ENCODE measurements at places on chromosomes 1 and 21.

DNA sequence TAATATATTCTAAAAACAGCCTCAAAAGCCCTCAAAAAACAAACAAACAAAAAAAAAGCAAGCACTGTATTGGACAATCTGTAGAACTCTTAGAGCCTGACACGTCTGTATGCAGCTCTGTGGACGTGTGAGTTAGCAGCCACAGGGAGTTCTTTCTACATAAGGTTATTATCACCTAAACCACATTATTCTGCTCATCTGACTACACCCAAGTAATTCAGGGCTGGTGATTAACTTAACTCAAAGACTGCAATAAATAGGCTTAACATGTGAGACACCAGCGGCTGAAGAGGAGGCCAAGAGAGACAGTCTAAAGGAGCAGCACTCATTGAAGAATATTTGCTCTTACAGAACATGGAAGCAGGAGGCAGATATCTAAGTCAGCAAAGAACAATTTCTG lies 316.0 kb downstream of the VAV3 start:
- no peak for DNase-seq

GRCh38 chr1:4021136-4021973 lies 121.3 kb upstream of the C1orf174 start:
- no peak for DNase-seq

GRCh38 chr1:155107309-155108264 lies 20.1 kb upstream of the EFNA1 start:
- DNase-seq, result no peak

DNA sequence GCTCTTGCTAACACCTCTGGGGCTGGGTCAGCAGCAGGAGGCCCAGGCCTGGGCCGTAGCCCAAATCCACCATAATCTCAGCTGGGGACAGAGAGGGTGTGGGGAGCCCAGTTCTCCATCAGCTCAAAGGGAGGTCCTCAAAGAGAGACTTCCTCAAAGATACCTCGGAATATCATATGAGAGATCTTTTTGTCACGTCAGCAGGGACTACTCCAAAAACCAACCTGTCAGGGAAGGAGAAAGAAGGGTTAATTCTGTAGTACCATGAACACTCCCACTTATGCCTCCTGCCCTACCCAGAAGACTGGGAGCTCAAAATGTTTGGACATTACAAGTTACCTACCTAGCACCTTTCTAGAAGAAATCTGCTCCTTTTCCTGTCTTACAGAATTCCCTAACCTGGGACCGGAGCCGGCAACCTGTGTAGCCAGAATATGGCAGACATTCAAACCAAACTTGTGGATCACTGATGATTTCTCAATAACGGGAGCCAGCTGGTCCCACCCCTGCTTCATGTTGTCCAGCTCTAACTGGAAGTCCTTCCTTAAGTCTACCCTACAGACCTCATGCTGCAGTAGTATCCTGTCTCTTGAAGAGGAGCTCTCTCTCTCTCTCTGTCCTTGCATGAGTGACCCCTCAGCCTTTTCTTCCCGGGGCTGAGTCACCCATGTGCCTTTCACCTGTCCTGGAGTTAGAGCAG lies 4.8 kb downstream of the RSPO1 start:
- DNase-seq, result no peak

- peak; percentile 71 for DNase-seq
Measured at GRCh38 chr1:206693029-206693428, 8.3 kb downstream of the MAPKAPK2 start.

DNA sequence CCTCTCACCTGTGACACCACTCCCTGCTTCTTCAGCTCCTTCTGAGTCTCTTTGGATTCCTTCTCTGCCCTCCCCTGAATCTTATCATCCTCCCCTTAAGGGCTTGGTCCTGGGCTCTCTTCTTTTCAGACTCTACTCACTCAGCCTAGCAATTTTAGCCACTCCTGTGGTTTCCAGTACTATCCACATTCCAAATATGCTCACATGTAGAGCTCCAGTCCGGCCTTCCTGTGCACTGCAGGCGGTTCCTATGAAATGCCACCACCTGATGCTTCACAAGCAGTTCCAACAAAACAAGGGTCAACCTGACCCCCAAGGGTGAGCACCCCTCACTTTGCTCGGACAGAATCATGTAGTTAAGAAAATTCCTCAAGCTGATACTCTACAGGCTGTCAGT lies 35.9 kb downstream of the MAB21L3 start:
- DNase-seq, result no peak

DNA sequence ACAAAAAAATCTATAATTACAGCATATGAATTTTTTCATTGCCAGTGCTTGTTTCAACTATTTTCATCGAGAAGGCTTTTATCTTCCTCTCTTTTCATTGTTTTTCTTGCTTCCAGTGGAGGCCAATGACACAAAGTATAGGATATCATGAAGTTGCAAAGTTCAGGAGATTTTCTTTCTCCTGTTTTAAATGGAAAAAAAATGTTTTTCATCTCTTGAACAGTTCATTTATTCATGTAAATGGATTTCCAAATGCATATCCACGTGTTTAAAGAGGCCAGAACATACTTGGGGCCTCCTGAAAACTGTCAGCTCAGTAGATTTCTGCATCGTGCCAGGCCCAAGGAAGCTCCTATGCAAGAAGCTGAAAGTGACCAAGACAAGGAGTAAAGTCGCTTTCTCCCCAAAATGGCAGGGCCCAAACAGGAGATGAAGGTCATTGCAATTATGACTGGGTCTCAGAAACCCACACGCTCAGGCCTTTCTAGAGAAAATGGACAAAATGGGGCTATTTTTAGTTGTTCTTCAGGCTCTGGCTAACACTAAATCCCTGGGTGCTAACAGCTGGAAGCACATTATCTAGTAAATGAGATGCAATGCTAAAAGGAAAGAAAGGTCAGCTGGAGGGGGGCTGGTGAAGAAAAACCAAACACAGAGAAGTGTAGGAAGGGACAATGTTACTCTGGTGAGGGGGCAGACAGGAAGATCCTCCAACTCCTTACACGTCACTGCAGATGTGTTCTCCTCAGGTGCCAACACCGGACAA lies 136.9 kb upstream of the C8B start:
- no peak for DNase-seq

DNA sequence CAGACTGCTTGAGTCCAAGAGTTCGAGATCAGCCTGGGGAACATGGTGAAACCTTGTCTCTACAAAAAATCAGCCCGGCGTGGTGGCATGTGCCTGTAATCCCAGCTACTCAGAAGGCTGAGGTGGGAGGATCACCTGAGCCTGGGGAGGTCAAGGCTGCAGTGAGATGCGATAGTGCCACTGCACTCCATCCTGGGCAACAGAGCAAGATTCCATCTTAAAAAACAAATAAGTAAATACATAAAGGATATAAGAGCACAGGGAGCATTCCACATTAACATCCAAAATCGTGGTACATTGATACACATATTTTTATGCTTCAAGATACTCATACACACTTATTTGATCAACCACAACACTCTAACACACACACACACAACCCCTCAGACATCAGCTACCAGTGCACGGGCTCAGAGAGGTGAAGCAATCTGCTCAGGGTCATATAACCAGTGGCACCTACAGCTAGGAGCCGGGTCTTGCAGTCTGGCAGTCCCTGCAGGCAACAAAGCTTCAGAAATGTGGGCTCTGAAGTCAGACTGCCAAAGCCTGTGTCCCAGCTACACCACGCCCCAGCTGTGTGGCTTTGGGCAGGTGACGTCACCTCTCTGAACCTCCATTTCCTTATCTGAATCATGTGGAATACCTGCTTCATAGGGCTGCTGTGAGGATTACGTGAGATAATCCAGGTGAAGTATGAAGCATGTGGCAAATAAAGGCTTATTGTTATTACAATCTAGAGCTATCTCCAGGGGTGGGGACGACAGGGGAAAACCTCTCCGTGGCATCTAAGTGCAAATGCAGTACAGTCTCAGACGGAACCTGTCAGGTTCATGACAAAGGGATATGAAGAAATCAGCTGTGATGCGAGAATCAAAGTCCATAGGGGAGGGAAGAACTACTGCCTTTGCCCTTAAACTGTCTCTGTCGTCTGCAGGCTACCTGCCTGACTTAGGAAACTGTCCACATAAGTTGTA lies 4.8 kb upstream of the CRYBG2 start:
- DNase-seq, result no peak

DNA sequence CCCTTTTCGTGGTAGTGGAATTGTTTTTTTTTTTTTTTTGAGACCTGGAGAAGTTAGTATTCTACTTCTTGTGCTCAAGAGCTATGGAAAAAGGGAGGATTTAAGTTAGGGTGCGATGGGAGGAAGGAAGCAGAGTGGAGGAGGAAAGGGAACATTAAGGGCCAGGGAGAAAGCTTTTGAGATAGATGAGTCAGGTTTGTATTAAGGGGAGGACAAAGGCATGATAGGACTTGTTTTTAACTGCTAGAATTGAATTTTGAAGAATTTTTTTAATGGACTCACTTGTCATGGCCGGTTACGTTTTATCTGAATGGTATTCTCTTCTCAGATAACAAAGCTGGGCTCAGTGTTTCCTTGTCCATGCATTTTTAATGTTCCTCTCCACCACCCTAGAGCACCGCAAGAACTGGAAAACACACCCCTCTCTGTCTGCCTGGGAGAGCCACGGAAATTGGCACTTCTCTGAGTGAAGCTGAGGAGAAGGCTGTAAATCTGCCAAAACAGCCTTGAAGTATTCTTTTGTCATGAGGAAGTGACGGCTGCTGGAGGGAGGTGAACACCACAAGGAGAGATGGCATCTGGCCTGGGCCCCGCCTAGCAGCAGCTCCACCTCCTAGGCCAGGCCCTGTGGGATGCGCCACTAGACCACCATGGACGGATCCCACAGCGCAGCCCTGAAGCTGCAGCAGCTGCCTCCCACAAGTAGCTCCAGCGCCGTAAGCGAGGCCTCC lies 3.5 kb downstream of the NIPAL3 start:
- no peak for DNase-seq

DNA sequence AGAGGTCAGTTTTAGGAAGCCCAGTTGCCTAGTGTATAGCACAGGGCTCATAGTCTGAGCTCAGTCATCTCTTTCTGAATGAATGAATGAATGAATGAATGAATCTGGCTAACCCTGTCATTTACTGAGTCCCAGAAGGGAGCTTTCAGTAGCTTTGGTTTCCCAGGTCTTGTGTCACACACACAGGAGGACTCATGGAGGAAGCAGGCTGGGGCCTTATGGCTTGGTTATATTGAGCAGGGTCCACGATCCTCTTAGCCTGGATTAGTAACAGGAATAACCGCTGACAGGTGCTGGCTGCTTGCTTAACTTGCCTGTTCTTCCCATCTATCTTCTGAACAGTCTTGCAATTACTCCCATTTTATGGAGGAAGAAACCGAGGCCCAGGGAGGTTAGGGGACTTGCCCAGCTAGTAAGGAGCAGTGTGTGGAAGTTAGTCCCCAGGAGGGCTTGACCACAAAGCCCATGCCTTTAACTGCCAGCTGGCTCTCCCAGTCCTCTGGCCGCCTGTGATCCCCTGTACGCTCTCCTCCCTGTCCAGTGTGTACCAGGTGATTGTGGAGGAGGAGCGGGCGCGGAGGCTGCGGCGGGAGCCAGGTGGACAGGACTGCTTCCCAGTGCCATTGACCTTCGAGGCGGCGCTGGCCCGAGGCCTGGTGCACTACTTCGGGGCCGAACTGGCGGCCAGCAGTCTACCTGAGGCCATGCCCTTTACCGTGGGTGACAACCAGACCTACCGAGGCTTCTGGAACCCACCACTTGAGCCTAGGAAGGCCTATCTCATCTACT lies 46.0 kb downstream of the PTPRU start:
- no peak for DNase-seq

- no peak for DNase-seq
Measured at GRCh38 chr1:200228081-200228480, 181.8 kb downstream of the ZNF281 start.

DNA sequence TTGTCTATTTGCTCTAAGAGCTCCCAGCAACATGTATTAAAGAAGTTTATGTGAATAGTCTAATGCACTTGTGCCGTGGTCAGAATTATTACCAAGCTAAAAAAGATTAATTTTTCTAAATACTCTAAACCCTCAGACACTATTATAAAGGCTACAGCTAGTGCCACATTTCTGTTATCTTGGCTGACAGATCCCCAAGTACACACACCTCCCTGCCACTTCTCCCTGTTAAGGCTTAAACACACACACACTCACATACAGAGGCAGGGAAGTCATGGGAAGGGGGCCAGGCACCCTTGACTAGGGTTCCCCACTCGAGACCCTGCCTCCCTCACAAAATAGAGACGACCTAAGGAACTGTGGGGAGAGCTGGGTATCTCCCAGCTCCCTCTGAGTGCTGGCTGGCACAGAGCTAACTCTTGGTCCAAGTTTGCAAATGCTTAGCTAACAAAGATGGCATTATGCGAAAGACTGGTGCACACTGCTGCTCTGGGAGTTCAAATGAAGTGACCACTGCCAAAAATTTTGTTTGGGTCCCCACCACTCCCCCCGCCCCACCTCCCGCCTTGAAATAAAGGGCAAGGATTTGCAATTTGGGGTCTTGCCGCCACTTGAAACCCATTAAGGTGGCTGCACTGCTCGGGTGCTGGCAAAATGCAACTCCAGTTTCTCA lies 9.8 kb downstream of the SSBP3 start:
- no peak for DNase-seq

DNA sequence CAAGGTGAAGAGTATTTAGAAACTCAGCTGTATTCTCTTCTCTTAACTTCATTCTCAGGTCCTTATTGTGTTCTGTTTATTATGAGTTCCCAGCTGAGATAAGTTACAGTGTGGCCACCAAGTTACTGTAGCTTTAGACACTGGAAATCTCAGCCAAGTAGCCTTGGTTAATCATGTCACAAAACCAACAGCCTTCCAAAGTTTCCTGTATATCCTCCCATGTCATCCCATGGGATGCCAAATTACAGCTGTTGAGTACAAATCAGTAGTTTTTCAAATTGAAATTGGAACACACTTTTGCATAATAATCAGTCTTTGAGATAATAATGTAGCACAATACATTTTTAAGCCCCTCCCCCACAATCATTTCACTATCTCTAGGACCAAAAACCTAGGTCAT lies 10.7 kb downstream of the ADAMTS5 start:
- no peak for DNase-seq

GRCh38 chr21:18403735-18404450 lies at the start of gene TMPRSS15:
TSS of gene TMPRSS15 (minus strand) at chr21:18403785. CDS start at chr21:18403622, 163 bp downstream.
- DNase-seq, result no peak

DNA sequence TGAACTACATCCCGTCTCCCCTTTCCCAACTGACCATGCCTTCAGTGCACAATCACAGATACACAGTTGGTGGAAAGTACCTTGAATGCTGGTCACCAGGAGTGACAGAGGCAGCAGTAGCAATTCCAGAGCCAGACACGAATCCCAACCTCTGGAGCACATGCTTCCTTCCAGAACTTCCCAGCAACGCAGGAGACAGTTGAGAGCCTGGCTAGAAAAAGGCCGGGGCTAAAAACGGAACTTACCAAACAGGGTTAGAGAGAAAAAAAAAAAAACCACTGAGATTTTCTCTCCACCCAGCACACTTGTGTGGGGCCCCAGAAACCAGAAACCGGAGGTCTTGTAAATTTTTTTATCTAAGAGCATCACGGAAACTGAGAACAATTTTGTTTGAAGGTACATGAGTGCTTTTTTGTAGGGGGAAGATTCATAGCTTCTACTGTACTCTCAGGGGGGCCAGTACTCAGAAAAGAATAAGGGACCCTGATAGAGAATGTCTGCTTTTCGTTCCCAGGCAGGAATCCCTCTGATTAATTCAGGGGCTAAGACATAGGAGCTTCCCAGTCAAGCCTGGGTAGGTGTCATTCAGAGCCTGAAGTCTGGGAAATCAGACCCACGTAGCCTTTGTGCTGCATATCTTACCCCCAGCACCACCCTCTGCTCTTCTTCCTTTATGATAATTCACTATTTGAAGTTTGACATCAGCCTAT lies at the start of gene CD48:
Gene CD48, minus strand, starts transcription at position 221 of the 710 bp plus-strand sequence. Its CDS starts 59 bp downstream, at position 162.
- DNase-seq, result no peak

GRCh38 chr21:37514038-37514667 lies 147.6 kb downstream of the DYRK1A start:
- DNase-seq, result no peak

- DNase-seq, result peak; percentile 42
Measured at GRCh38 chr21:37855647-37856625, 60.3 kb downstream of the KCNJ6 start.

Measured in hindlimb muscle (tissue), 1 donor.